SJSA1 (cell line): ENCODE measurements at places on chromosomes 7 and 10. TPM values are rescaled to one million over a fixed set of nuclear protein-coding genes. Genes with fewer than 3 reads are reported as not detected.

- no peak for DNase-seq
These were observed 98.0 kb upstream of the FAM20C start for GRCh38 chr7:94251-94801.

- DNase-seq = no peak
These were observed 562.3 kb downstream of the CCSER2 start for GRCh38 chr10:84890706-84891105.

SEC31B gene
- 1.8 and 2.2 TPM in 2 replicates for total RNA-seq

WDFY4 gene
- total RNA-seq = 0.16 TPM in 1 of 2 replicates, not detected in the other

NAT16 gene
- not detected in 2 replicates for total RNA-seq
